Small intestine (tissue), 16 donors: ENCODE measurements at places on chromosomes 7 and 10.

DNA sequence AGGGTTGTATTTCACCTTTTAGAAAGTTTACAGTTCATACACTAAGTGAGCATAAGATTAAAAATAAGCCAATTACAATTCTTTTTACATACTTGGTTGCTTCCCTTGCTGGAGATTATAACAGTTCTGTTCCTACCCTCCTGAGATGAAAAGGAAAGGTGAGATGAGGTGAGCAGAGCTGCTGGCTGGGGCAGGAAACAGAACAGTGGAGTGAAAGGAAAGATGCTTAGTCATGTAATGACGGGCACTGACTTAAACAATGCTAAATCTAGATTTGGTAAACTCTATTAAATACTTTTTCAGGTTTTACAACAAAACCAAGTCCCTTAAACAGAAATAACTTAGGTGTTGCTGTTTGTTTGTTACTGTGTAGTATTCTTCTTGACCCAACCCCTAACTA is 19.9 kb upstream of the ZEB1 start:
- DNase-seq, result no peak
- H3K27me3 ChIP-seq, result no peaks in the 10 kb centered on the region
- no peaks in the 10 kb centered on the region for H3K4me1 ChIP-seq
- H3K27ac ChIP-seq, result no peak overlapping the region
- H3K36me3 ChIP-seq, result no peaks in the 10 kb centered on the region

GRCh38 chr7:13947535-13947934 is 41.9 kb downstream of the ETV1 start:
- no peak overlapping the region for H3K4me3 ChIP-seq
- no peaks in the 10 kb centered on the region for H3K27me3 ChIP-seq
- no peaks in the 10 kb centered on the region for H3K4me1 ChIP-seq
- H3K36me3 ChIP-seq, result no peaks in the 10 kb centered on the region
- no peak overlapping the region for H3K27ac ChIP-seq

DNA sequence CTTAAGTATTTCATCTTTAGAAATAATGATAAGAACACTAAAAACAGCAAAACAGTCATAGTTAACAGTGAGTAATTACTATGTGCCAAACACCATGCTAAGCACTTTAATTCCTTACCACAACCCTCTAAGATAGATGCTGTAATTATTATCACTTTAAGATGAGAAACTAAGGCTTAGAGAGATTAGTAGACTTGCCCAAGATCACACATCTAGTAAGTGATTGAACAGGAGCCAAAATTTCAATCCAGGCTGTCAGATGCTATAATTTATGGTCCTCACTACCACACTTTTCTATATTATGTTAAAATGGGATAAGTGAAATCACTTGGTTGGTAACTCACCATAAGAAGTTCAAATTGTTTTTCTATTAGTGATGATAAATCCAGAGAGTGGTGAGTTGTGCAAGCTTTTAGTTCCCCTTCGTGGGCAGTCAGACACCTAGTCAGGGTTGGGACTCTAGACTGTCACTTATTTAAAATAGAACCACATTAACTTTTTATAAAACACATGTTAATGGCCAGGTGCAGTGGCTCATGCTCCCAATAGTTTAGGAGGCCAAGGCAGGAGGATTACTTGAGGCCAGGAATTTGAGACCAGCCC is 85.9 kb upstream of the GATA3 start:
- H3K36me3 ChIP-seq, result no peaks in the 10 kb centered on the region
- no peaks in the 10 kb centered on the region for H3K27me3 ChIP-seq
- H3K4me1 ChIP-seq, result no peaks in the 10 kb centered on the region
- no peak for DNase-seq
- H3K4me3 ChIP-seq, result no peak overlapping the region

DNA sequence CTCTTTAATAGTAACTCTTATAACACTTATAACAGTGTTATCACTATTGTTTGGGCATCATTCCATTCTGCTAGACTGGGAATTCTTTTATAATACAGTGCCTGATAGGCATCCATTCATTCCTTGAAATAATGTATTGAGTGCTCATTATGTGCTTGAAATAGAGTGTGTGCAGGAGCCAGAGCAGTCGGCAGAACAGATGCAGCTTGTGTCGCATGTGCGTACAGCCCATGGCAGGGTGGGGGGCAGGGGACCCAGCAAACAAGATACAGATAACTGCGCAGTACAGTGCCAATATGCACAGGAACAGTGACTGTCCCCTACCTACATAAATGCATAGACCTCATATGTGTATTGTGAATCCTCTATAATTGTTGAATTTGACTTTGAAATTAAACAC is 99.3 kb downstream of the KAT6B start:
- no peaks in the 10 kb centered on the region for H3K27me3 ChIP-seq
- no peak overlapping the region for H3K27ac ChIP-seq
- H3K4me3 ChIP-seq, result no peak overlapping the region
- peaks cover 14% of the 10 kb centered on the region for H3K4me1 ChIP-seq
- no peaks in the 10 kb centered on the region for H3K36me3 ChIP-seq

GRCh38 chr7:115249080-115249479 is 327.2 kb downstream of the MDFIC start:
- H3K27me3 ChIP-seq, result no peaks in the 10 kb centered on the region
- no peak overlapping the region for H3K27ac ChIP-seq
- no peak for DNase-seq

DNA sequence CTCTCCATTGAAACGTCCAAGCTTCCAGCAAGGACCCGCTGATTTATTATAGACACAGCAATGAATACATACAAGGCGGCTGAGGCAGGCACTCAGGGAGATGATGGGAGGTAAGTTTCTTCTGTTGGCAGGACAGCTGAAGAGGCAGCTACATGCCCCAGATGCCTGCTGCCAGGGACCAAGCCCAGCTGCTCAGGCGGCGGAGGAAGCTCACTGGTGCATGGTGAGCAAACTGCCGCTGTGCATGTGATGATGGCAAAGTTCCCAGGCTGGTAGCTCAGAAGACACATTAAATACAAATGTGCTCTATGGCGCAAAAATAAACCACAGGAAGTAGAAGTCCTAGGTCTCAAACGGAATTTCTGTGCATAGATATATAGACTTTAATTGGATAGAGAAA is 2.3 kb downstream of the DNTT start:
- no peaks in the 10 kb centered on the region for H3K36me3 ChIP-seq
- no peak for DNase-seq
- no peak overlapping the region for H3K4me3 ChIP-seq
- H3K27me3 ChIP-seq, result no peaks in the 10 kb centered on the region
- no peak overlapping the region for H3K27ac ChIP-seq

GRCh38 chr10:9010931-9011670 is 956.6 kb downstream of the GATA3 start:
- no peak overlapping the region for H3K27ac ChIP-seq
- no peaks in the 10 kb centered on the region for H3K4me1 ChIP-seq
- no peaks in the 10 kb centered on the region for H3K36me3 ChIP-seq
- DNase-seq, result no peak
- no peak overlapping the region for H3K4me3 ChIP-seq
- no peaks in the 10 kb centered on the region for H3K27me3 ChIP-seq

GRCh38 chr10:110017907-110018306 is 10.1 kb downstream of the ADD3 start:
- H3K4me1 ChIP-seq, result peaks cover 2% of the 10 kb centered on the region
- no peak overlapping the region for H3K27ac ChIP-seq
- peaks cover 9% of the 10 kb centered on the region for H3K36me3 ChIP-seq
- no peak for DNase-seq

- H3K27ac ChIP-seq, result no peak overlapping the region
- H3K36me3 ChIP-seq, result no peaks in the 10 kb centered on the region
- H3K27me3 ChIP-seq, result no peaks in the 10 kb centered on the region
- H3K4me1 ChIP-seq, result no peaks in the 10 kb centered on the region
- H3K4me3 ChIP-seq, result no peak overlapping the region
Measured at GRCh38 chr10:82308641-82309040, 433.6 kb downstream of the NRG3 start.
